Mucosa of gallbladder (tissue), 1 donor: ENCODE measurements at places on chromosomes 6 and 20. TPM values are rescaled to one million over a fixed set of nuclear protein-coding genes. Genes with fewer than 3 reads are reported as not detected.

GRCh38 chr20:50398821-50399554 is 111.2 kb upstream of the PTPN1 start:
- peak; percentile 60 for DNase-seq

DNA sequence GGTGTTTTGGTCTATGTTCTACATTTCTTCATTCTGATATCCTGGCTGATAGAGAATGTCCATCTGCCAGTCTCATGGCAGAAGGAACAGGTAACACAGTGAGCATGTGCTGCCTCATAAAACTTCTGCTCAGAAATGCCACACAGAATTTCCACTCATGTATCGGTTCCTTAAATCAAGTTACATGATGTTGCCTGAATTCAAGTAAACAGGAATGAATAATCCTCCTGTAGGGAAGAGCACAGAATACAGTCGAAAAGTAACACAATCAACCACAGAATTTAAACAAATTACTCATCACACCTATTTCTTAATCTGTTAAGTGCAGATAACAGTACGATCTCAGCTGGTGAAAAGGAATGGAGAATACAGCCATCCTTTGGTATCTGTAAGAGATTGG is 74.7 kb downstream of the FAM217A start:
- DNase-seq: no peak

DNA sequence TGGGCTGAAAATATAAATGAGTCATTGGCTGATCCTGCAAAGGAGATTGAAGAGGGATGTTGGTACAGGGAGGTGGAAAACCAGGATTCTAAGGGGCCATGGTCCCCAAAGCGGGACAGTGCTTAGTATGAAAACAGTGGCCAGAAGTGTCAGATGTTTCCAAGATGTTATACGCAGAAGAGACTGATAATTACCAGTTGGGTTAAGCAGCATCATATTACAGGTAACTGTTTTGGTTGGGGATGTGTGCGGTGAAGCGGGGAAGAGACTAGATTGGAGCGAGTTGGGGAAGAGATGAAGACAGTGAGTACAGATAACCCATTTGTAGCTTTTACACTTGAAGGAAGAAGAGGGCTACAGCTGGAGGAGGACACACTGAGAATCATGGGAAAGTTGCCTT is 80.8 kb downstream of the PLEKHG1 start:
- DNase-seq: no peak

GRCh38 chr6:157937916-157938315 is 43.7 kb upstream of the SYNJ2 start:
- DNase-seq: no peak

The KHDRBS2 gene
- 1.2 TPM for total RNA-seq

DNA sequence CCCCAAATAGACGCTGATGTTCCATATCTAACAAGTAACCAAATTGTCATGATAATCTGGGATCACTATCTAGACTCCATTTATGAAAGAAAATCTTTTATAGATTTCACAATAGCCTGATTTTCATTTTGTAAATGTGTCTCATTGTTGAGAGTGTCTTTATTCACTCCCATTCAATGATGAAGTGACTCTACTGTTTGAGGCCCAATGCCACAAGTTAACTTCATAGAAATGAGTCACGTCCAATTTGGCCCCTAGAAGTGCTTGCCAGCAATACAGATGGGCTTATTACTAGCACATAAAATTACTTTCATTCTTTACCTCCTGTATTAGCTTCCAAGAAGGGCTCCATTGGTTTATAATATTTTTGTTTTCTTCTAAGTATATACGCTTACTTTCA is 6.3 kb downstream of the IPCEF1 start:
- no peak for DNase-seq

DNA sequence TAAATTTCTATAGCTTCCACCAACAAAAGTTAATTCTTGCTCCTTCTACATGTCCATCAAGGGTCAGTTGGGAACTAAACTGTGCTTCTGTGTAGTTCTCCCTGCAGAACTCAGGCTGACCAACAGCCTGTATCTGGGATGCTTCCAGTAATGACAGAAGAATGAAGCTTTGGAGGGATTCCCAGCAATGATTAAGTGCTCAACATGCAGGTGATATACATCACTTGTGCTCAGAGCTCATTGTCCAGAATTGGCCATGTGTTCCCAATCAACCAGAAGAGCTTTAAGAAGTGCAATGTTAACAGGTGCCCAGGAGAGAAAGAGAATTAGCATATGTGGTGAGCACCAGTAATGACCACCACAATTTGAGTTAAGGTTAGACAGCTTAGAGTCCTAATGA is 37.4 kb upstream of the SNRPB2 start:
- DNase-seq: no peak

- no peak for DNase-seq
These were observed 295.6 kb downstream of the GRIK2 start for GRCh38 chr6:101689156-101689555.

GRCh38 chr6:32689531-32690501 is 23.4 kb upstream of the HLA-DQB1 start:
- no peak for DNase-seq

DNA sequence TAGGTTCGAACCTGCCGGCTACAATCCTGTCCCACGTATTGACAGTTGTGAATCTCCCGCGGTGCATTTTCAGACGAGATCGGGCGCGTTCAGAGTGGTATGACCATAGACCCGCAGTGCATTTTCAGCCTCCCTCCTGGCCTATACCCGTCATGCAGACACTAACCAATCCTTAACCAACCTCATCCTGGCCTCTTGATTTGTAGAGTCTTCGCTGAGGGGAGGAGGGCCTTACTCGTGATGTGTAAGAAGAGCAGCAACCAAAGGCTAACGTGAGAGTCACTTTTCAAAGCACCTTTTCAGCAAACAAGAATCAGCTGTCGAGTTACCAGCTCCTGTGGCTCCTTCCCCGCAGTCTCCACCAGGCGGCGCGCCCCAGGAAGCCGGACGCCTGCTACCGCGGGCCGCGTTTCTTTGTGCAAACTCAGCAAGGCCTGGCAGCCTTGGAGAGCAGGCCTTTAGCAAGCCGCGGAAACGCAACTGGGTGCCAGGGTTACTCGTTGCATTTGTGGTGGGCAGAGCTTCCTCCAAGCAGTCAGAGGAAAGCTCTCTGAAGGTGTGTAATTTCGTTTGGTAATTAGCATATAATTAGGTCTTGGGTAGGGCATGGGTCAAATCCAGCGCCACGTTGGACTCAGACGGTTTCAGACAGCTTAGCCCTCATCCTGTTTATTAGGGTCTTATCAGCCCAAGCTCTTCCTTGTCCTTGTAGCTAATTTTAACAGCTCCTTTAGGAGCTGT is 139.8 kb downstream of the OR2B2 start:
- peak; percentile 87 for DNase-seq

DNA sequence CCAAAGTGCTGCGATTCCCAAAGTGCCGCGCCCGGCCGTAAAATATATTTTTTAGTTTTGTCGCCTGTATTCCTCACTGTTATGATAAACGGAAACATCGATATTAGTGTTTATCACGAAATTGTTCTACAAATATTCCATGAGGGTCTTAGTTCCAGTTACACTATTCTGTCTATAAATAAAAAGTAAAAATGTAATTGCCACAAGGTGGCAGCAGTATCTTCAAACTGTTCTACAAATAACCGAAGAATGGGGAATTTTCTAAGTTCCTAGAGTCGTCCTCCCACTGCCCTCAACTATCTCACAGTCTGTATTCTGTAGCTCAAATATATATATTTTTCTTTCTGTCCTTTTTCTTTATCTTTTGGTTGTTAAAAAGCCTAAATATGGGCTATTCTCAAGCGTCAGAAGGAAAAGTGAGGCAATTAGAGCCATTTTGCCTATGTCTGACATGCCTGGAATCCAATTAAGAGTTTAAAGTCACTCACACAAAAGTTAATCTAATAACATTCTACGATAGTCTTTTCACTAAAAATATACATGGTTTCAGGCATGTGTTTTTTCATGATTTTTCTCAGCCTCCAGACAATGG is 14.2 kb upstream of the FAM162B start:
- DNase-seq: no peak
